ENCODE measurements at places on chromosomes 4 and X.

DNA sequence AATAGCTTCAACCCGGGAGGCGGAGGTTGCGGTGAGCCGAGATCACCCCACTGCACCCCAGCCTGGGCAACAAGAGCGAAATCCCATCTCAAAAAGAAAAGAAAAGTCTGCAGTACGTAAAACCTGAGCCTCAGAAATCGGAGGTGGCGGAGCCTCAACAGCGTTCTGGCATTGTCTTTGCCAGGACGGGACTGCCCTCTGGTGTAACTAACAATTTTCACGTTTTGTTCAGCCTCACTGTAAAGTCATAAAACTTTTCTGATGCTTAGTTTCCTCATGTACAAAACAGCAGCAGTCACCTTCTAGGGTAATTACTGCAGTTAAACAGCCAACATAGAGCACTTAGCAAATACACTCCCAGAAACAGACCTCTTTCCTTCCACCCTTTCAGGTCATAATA, 121.7 kb downstream of the RBM47 start:
- no peak for DNase-seq

DNA sequence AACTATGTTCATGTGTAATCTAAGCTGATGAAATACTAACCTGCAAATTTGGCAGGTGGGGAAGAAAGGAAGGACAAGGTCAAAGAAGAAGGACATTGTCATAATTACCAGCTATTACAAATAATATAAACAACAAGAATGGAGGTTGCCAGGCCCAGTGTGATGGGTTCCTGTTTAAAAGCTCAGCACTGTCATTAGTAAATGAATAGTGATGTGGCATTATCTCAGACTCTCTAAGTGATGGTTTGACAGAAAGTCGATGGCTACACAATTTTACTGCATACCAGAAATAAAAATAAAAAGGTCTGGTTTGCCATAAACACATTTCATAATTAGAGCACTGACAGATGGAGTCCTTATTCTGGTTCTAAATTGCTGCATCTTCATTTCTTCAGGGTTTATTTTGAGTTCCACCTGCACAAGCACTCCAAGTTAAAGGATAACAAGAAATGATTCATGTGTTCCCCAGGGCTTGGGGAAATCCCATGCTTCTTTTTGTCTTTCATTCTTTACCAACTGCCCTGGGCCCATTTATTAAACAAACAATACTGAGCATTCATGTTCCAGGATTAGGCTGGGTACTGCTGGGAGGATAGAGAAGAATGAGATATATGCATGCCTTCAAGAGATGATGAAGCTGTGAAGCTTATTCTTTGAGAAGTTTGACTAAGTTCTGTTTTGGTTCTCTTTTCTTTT, 367.8 kb upstream of the RASGEF1B start:
- DNase-seq: no peak

DNA sequence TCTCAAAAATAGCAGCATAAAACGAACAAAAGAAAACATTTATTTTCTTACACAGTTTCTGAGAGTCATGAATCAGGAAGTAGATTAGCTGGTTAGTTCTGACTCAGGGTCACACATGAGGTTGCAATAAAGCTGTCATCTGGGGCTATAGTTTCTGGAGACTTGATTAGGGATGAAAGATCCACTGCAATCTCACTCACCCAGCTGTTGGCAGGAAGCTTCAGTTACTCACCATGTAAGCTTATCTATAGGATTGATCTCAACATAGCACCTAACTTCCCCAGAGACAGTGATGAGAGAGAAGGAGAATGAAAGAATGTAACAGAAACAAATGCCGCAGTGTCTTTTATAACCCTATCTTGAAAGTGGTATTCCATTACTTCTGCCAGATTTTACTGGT, 435.5 kb downstream of the GABRG1 start:
- no peak for DNase-seq

DNA sequence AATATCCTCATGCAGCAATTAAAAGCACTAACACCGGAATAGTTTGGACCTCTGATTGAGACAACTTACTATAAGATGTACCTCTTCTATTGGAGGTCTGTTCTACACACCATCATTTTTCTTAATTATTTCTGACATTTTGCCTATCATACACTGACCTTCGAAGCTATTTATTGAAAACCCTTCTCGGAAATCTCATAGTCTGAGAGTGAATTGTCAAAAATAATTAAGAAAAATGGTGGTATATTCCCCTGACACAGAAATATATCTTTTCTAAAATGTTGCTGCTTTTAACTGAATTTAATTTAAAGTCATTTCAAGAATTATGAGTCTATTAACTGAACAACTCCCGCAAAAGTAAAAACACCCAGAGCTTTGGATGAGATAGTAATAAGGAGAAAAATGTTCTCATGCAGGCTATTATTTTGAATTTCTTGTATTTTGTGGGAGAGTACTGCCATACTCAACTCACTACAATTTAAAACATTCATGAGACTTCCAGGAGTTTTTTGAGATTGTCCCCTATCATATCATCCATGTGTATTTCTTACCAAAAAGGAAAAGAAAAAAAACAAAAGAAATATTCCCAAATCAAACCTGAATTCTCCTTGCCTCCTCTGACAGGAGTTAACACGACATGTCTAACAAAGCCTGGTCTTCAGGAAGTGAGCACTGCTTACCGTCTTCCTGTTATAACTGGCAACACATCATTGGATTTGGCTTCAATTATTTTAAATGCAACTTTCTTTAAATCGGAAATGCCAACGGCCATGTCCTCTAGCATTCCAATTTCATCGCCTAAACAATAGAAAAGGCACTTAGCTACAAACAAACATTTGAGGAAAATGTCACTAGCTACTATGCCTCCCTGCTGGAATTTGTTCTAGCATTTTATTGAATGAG, 485.3 kb downstream of the IL15 start:
- no peak for DNase-seq

DNA sequence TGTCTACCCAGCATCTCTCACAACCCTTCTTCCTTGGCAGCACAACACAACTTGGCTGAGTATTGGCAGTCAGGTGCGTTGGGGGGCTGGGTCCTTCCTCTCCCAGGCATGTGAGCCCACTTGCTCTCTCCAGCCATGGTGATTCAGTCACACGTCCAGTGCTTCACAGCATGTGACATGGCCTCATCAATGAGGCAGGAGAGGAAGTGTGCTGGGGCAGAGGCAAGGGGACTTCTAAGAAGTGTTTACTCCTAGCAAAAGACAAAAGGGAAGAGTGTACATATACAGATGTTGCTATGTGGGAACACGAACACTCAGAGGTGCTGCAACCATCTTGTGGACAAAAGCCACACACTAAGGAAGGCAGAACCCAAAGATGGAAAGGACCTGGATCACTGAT, 380.8 kb downstream of the FBXW7 start:
- DNase-seq: no peak

- DNase-seq: peak; percentile 87
Observed at GRCh38 chrX:154398668-154399526, 720 bp downstream of the RPL10 start.

GRCh38 chr4:172986114-172986513, 182.5 kb upstream of the GALNT7 start:
- DNase-seq: no peak

DNA sequence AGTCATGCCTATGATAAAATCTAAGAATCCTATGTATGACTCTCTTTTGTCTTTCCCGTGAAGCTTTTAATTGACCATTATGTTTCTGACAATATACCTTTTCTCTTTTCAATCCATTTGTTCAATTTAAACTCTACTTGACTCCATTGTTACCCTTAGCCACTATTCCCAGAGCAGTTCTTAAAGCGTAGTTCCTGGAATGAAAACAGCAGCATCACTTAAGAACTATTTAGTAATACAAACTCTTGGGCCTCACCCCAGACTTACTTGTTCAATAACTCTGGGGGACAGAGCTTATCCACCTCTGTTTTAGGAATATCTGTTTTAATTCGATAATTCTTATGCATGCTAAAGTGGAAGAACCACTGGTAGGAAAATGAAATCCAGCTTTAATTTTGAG, 358.4 kb downstream of the PRR32 start:
- no peak for DNase-seq

Measured in left cardiac atrium (tissue), 4 donors.